ENCODE measurements at places on chromosomes 16 and 17.

DNA sequence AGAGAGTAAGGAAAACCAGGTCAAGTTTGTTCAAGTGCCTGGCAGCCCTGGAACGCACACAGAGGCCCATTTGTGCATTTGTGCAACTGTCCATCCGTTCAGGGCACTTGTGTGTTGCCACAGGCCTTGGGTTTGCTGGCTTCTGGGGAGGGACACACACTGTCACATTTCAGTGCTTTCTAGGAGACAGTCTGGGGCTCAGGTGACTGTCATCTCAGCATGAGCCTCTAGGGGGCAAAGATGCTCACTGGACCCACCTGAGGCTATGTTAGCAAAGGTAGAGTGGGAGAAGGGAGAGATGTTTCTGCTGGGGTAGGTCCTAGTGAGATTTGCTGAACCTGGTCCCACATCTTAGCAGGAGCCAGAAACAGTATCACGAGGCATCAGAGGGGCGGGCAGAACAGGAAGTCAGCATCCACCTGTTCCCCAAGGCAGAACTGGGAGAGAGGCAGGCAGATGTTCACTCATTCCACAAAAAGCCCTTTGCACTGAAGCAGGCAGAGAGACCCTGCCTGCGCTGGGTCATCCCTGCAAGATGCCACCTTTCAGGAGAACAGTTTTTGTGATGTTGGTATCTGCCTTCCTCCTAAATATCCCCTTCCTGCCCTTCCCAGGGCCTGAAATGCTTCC, 48.5 kb downstream of the RAI1 start:
- DNase-seq, result no peak

- DNase-seq, result no peak
Measured at GRCh38 chr17:79529661-79530081, 81.2 kb downstream of the RBFOX3 start.

- DNase-seq, result no peak
Measured at GRCh38 chr17:15273141-15273793, 8.1 kb upstream of the PMP22 start.

DNA sequence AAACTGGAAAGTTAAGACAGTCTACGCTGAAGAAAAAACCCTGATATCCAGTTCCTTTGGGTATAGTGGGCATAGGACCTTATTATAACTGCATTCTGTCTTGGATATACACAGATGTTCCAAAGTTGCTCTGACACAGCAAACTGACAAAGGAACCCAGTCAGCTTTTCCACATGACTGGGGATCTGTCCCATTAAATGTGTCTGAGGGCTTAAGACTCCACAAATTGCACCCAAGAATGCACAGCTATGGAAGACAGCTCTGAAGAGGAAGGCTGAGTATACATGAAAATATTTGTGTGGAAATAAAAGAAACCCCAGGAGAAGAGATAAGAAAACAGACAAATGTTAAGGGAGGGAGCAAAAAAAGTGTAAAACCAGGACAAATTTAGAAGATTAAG, 114.1 kb downstream of the SPAG9 start:
- no peak for DNase-seq

DNA sequence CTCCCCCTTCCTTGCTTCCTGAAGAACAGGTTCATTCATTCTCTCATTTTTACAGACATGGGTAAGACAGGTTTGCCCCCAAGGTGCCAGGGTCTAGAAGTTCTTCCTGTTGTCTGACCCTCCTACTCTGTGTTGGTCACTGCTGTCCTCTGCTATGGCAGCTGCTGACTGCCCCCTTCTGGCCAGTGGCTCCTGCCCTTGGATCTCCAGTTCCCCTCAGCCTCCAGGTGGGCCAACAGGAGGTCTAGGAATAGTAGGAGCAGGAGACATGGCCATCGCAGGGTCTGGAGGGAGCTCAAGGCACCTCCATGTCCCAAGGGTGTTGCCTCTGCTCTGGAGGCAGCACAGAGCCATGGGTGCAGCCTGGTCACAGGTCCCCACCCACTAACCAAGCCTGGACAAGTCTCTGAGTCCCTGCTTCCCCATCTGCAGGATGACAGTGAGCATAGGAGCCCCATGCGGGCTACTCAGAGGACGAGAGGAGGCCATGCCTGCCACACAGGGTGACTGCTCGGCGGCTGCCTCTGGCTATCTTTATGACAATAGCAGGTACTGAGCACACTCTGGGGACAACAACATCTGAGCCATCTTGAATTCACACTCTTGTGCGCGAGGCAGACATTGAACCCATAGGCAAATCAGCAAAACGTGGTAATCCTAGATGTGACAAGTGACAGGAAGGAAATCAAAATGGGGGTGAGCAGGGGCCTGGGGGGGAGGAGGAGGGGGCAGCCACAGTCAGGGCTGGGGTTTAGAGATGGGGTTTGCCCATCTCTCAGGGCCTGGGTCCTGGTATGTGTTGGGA, 27.0 kb upstream of the NXPH3 start:
- no peak for DNase-seq

GRCh38 chr17:32516450-32516849, 29.7 kb downstream of the CDK5R1 start:
- DNase-seq, result no peak

- DNase-seq, result no peak
Measured at GRCh38 chr17:16329519-16330271, 23.6 kb downstream of the CENPV start.

- DNase-seq, result no peak
Measured at GRCh38 chr16:30609002-30609925, 925 bp downstream of the ZNF689 start.

DNA sequence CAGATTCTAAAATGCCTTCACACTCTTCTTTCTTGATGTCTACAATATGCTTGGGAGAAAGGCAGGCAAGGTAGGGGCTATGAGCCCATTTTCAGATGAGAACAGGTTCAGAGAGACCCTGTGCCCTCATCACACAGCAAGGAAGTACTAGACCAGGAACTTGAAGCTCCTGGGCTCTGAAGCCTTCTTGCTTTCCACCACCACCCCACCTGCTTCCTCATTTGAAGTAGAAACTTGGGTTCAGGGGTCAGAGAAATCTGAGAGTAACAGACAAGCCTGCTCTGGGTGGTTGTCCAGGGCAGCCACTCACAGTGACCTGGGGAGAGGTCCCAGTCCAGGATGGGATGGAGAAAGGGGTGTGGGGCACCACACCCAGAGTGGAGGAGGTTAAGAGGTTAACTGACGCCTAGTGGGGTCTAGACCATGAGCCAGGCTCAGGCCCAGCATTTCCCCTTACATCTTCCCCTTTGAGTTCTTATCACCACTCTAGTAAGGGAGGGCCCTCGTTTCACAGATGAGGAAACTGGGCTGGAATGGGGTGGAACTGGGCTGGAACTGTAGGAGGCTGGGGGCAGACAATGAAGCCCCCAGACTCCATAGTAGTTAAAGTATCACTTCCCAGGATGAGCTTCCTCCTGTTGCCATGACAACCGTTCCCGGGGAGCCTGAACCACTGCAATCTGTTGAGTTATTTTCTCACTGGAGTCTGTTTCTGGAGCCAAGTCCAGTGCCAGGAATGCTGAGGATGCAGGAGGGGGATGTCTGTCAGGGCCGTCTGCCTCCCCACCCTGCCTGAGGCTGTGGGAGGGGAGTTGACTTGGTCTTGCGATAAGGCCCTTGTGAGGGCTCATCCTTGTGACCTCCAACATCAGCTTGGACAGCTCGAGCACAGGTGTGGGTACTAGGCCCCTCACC, 16.2 kb upstream of the PHF12 start:
- no peak for DNase-seq

GRCh38 chr17:29292071-29292991, 1.6 kb downstream of the NUFIP2 start:
- no peak for DNase-seq

GRCh38 chr16:24349320-24349719, 93.2 kb downstream of the CACNG3 start:
- no peak for DNase-seq

GRCh38 chr17:81648707-81649085, 7.6 kb downstream of the PDE6G start:
- no peak for DNase-seq

DNA sequence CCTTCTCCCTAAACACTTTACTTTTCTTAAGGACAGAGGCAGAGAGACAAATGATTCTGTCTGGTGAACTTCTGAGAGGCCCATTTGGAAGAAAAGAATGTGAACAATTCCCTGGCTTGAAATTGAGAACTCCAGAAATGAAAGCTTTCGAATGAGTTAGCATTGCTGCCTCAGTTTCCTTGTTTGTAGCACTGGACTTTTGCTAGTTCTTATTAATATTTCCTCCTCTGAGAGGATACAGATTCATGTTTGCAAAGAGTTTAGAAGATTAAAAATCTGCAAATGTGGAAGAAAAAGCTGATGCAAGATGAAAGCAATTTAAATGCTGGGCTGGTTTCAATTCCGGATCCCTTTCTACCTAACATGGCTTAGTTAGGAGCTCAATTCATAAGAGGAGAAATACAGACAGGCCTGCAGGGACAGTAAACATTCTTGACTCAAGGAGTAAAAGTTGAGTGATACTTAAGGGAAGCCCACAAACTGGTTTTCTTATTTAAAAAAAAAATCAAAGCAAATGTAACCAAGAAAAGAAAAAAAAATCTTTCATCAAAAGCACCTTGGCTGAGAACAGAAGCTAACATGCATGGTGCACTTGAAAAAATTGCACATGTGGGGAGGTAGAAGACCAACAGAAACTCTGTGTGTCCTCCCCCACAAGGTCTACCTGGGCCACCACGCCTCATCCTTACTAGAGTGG, 27.1 kb downstream of the HNF1B start:
- DNase-seq, result no peak

- DNase-seq, result peak; percentile 9
Measured at GRCh38 chr17:80252871-80253270, 7.8 kb upstream of the RNF213 start.

- DNase-seq, result no peak
Measured at GRCh38 chr16:53123747-53124146, 69.0 kb downstream of the CHD9 start.

DNA sequence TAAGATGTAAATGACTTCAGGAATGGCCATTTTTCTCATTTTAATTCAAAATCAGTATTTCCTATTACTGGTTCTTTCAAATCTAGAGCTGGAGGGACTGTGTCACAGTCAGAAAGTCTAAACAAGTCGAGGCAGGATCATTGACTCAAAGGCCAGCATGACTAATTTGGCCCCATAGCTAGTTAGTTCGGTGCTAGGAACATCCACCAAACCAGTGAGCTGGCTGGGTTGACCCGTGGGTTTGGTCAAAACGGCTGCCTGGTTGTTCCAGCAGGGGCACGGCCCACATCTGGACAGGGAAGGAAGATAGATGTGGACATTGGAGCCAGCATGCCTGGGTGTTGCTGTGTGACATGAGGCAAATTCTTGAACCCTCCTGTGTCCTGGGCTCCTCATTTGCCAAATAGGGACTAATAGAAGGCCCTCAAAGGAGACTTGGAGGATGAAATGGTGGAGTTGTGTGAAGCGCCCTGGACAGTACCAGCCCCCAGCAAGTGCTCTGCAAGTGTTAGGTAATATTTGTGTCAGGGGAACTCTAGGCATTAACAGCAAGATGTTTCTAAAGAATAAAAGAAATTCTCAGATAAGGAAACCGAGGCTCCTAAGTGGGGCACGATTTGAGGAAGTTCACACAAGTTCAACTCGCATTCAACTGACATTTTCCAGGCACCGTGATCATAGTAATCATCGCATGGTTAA, 46.2 kb downstream of the MEOX1 start:
- DNase-seq, result no peak

DNA sequence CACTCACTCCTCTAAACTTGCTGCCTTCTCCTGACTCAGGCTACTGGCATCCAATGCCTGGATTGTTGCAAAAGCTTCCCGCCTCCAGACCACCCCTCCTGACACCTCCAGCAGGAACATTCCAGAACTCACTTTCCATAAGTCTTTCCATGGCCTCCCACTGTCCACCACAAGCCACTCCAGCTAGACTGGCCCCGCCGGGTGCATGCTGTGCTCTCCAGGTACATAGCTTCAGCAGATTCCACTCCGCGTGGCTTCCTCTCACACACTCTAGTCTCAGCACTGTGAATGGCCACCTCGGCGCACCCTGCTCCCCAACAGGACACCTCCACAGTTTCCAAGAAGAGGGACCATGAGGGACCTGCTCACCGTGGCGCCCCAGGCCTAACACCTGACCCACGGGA, 25.9 kb upstream of the FAAP100 start:
- no peak for DNase-seq

- no peak for DNase-seq
Measured at GRCh38 chr17:37789021-37789565, 44.2 kb upstream of the HNF1B start.

GRCh38 chr16:76114681-76115080, 162.5 kb upstream of the CNTNAP4 start:
- no peak for DNase-seq

- DNase-seq, result no peak
Measured at GRCh38 chr17:16379654-16380053, 1.2 kb upstream of the UBB start.

GRCh38 chr17:16432017-16432416, 16.6 kb downstream of the TRPV2 start:
- no peak for DNase-seq

- no peak for DNase-seq
Measured at GRCh38 chr17:69228576-69228975, at the start of gene ABCA10. Gene ABCA10, minus strand, starts transcription at chr17:69228824. Its CDS starts 3,466 bp downstream, at chr17:69225358.

GRCh38 chr17:33977729-33978514, 277.2 kb upstream of the CCL2 start:
- DNase-seq, result no peak

DNA sequence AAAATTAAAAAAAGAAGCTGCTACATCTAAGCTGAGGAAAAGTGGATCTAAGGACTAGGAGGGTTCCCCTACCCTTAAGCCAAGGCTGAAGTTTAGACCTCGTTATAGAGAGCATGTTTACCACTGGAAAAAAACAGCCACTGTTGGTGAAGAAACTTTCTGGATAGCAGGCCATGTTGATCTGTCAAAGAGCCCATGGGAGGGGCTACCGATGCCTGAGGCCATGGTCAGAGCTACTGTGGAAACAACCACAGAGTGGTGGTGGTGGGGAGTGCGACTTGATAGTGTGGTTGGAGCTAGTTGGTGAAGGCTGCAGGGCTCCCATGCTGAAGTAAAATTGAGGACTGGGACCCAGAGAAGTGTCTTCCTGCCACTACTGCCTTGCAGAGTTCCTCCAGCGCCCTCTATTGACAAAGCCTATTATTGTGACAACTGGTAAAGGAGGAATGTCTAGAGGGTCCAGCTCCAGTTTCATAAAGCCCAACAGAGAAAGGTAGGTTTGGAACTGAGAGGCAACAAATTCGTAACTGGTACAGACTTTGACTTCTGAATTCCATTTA, 12.7 kb upstream of the FAM20A start:
- peak; percentile 22 for DNase-seq

DNA sequence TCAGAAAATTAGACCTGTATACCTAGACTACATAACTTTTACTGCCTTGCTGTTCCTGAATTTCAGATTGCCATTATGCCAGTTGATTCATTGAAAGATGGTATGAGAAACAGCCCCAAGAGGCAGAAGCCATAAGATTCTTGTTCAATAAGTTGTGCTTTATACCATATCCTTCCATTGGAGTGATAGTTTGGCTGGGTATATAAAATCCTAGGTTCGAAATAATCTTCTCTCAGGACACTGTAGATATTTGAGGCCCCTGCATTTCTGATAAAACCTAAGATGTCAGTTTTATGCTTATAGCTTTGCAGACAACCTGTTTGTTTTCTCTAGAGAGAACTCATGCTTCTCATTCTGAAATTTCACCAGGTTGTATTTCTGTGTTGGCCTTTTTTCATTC, 9.6 kb upstream of the SDK2 start:
- no peak for DNase-seq

GRCh38 chr16:82043680-82044584, 8.9 kb downstream of the HSD17B2 start:
- no peak for DNase-seq

Measured in KG1 (cell line).